Activated naive CD8-positive, alpha-beta T cell treated with anti-CD3 and anti-CD28 coated beads, Interleukin-2, amount 10 ng/mL, durations not matched to agents 7 days and 5 days (primary cell): ENCODE measurements at places on chromosomes 13 and 19. TPM values are rescaled to one million over a fixed set of nuclear protein-coding genes. Genes with fewer than 3 reads are reported as not detected.

Gene CDADC1
- total RNA-seq = 14.7 TPM

Gene DIAPH3
- total RNA-seq = 16.2 TPM

Gene CEACAM3
- total RNA-seq = not detected

Gene IGLON5
- total RNA-seq = not detected

DNA sequence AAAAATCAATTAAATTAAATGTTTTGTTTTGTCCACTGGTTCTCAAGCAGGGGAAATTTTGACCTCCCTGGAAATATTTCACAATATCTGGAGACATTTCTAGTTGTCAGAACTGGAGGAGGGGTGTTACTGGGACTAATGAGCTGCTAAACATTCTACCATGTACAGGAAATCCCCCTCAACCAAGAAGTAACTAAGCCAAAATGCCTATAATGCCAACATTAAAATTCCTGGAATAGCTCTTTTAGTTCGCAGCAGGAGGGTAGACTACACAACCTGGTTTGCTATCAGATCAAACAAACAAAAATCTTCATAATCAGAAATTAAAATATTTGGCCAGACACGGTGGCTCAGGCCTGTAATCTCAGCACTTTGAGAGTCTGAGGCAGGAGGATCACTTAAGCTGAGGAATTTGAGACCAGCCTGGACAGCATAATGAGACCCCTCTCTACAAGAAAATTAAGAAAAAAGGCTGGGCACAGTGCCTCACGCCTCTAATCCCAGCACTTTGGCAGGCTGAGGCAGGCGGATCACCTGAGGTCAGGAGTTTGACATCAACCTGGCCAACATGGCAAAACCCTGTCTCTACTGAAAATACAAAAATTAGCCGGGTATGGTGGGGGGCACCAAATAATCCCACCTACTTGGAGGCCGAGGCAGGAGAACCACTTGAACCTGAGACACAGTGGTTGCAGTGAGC lies 13.7 kb upstream of the SMARCA4 start:
- DNase-seq = no peak

GRCh38 chr13:76594435-76594834 lies 291.8 kb downstream of the KCTD12 start:
- no peak for DNase-seq

- DNase-seq = peak; percentile 29
These were observed 14.1 kb upstream of the PCDH8 start for GRCh38 chr13:52862358-52863206.

- no peak for DNase-seq
These were observed 30.3 kb upstream of the PDCD5 start for GRCh38 chr19:32550666-32551065.

GRCh38 chr19:1199531-1199930 lies 6.0 kb upstream of the STK11 start:
- DNase-seq = no peak

GRCh38 chr19:38265213-38265861 lies 964 bp downstream of the SPINT2 start:
- peak; percentile 39 for DNase-seq

DNA sequence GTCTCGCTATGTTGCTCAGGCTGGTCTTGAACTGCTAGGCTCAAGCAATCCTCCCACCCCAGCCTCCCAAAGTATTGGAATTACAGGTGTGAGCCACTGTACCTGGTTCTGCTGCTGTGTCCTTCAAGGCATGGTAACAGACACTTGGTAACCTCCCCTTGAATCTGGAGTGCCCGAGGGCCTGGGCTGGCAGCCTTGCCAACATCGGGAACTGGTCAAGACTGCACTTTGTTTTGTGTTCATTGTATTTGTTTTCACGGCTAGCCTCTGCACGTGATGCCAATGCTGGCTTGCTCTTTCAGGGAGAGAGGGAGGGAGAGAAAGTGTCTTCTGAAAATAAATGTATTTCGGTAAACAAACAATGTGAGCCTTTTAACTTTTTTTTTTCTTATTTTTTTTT lies 12.0 kb downstream of the CERS4 start:
- no peak for DNase-seq

- DNase-seq = no peak
These were observed 18.2 kb downstream of the ZNF121 start for GRCh38 chr19:9565900-9566705.

DNA sequence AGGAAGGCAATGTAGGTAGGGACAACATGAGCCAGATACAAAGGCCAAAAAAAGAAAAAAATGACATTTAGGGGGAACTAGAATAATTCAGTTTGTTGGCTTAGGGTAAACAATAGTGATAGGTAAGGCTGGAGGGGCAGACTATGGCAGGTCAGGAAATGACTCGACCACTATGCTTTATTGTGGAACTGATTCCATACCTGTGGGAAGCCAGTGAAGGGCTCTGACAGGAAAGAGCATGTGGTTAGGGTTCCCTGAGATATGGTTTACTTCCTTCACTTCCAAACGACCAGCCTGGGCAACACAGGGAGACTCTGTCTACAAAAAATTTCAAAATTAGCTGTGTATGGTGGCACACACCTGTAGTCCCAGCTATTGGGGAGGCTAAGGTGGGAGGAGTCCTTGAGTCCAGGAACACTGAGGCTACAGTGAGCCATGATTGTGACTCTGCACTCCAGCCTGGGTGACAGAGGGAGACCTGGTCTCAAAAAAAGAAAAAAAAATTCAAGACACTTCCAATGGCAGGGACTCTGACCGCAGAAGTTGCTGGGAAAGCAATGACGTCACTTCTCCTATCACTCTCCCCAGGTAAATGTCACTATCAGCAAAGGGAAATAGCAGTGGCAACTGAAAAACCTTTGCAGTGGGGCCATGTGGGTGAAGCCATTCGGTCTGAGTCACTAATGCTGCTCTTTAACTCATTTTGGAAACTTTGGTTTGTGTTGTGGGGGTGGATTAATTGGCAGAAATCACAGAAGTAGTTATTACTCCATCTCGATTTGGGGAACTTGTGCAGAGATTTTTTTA lies 192.8 kb upstream of the TSC22D1 start:
- DNase-seq = no peak

GRCh38 chr19:50826492-50827240 lies 3.1 kb upstream of the KLK1 start:
- DNase-seq = no peak

DNA sequence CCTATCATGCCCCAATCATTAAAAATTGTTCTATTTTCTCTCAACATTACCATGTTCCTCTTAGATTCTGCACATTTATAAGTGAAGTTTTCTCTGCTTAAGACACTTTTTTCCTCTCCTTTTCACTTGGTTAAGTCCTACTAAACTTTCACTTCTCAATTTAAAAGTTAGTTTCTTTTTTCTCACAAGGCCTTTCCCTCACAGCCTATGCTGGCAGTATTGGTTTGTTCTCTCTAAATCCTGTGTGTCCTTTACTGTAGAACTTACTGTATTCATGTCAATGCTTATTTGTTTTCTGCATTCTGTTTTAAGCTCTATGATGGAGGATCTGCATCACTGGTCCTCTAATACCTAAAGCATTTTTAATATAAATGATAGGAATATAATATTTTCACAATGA lies 2816.6 kb downstream of the PCDH9 start:
- DNase-seq = no peak

- DNase-seq = no peak
These were observed 22.6 kb downstream of the GAS6 start for GRCh38 chr13:113841353-113841650.

DNA sequence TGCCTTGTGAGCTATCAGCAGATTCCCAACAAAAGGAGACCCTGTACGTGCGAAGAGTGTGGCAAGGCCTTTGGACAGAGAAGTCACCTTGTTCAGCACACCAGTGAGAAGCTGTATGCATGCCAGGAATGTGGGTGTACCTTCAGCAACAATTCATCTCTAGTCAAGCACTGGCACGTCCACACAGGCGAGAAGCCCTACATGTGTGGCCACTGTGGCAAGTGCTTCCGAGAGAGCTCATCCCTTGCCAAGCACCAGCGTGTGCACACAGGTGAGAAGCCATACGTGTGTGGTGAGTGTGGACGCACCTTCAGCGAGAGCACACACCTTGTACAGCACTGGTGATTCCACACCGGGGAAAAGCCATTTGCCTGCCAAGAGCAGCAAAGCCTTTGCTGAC lies 7.6 kb upstream of the ZSCAN22 start:
- no peak for DNase-seq

- DNase-seq = peak; percentile 69
These were observed 27.7 kb downstream of the GADD45B start for GRCh38 chr19:2503521-2504109.
